ENCODE measurements at places on chromosomes 6 and 20. TPM values are rescaled to one million over a fixed set of nuclear protein-coding genes. Genes with fewer than 3 reads are reported as not detected.
A peak's percentile ranks its signal among the peaks of the same experiment; 100 is the strongest.

DNA sequence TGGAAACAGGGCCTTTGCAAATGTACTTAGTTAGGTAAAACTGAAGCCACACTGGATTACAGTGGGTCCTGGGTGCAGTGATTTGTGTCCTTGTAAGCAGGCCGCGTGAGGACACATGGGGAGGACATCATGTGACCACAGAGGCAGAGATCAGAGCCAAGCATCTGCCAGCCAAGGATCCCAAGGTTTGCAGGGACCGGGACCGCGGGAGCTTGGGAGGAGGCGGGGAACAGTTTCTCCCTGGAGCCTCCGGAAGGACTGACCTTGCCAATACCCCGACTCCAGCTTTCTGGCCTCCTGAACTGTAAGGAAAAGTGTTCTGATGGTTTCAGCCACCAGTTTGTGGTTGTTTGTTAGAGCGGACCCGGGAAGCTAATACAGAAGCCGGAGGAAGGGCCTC, 500.9 kb downstream of the PREX1 start:
- peaks cover 24% of the 10 kb centered on the region for H3K27me3 ChIP-seq
- H3K4me1 ChIP-seq: no peaks in the 10 kb centered on the region
- no peaks in the 10 kb centered on the region for H3K36me3 ChIP-seq
- H3K27ac ChIP-seq: no peak overlapping the region

DNA sequence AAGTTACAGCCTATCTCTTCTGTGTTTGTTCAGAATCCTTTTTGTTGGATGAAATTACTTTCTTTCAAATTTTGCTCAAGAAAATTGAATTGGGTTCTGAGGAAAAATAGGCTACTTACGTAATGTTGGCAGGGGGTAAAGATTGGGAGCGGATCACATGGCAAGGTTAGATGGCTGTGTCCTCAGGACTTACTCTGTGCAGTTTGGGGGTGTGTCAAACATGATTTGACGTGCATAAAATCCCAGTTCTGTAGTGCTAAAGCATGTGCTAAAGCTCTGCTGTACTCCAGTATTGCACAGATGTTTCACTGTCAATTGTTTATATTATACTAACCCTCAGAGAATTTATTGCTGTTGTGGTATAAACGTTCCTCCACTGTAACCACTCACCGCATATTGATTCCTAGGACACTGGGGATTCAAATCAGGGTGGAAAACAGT, 2.6 kb downstream of the NT5E start:
- peaks cover 76% of the 10 kb centered on the region for H3K4me1 ChIP-seq
- no peak for DNase-seq
- peaks cover 30% of the 10 kb centered on the region for H3K36me3 ChIP-seq
- H3K4me3 ChIP-seq: peak overlapping the region; percentile 92
- peaks cover 20% of the 10 kb centered on the region for H3K27me3 ChIP-seq

DNA sequence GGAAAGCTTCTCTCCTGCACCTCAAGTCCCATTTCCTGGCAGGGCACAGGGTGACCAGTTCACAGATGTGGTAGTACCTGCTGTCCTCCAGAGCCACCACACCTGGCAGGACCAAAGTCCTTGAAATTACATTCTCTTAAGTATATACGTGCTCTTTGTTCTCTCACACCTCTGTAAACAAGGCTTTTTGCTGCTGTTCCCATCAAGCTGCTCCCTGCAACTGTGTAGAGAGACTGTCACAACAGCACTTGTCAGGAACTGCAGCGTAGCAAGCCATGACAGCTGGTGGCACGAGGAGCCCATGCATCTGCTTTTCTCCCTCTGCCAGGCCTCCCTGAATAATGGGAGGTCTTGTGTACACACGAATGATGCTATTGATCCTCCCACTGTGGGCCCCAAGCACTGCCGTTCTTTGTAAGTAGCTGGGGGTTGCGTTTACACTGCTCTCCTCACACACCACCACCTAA, 431.8 kb downstream of the CD83 start:
- H3K36me3 ChIP-seq: no peaks in the 10 kb centered on the region
- no peak overlapping the region for H3K27ac ChIP-seq
- DNase-seq: no peak
- H3K27me3 ChIP-seq: no peaks in the 10 kb centered on the region

GRCh38 chr20:32248043-32248442, 29.4 kb upstream of the KIF3B start:
- H3K4me3 ChIP-seq: no peak overlapping the region
- no peak for DNase-seq
- H3K4me1 ChIP-seq: peaks cover 26% of the 10 kb centered on the region
- no peaks in the 10 kb centered on the region for H3K27me3 ChIP-seq
- peaks cover 2% of the 10 kb centered on the region for H3K36me3 ChIP-seq
- H3K27ac ChIP-seq: no peak overlapping the region

DNA sequence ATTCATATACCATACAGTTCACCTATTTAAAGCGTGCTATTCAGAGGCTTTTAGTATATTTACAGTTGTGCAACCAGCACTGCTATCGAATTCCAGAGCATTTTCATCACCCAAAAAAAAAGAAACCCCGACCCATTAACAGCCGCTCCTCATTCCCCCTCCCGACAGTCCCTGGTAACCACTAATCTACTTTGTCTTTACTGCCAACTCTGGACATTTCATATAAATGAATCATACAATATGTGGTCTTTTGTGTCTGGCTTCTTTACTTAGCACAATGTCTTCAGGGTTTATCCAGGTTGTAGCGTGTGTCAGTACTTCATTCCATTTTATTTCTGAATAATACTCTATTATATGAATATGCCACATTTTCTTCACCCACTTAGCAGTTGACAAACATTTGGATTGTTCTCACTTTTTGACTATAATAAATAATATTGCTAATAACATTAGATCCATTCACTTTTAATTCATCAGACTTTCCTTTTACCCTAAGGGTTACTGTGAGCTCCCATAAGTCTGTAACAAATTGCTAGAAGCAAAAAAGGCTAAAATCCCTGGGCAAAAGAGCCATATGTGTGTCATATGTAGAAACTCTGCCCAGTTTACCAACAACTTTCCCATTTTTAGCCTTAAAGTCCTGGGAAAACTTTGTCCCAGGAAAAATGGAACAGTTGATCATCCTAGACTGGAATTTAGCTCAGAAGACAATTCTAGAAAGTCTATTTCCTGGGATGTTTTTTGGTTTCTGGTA, 23.2 kb upstream of the ROS1 start:
- H3K4me3 ChIP-seq: no peak overlapping the region
- no peak for DNase-seq
- no peak overlapping the region for H3K27ac ChIP-seq
- H3K36me3 ChIP-seq: no peaks in the 10 kb centered on the region
- H3K27me3 ChIP-seq: peaks cover 53% of the 10 kb centered on the region
- no peaks in the 10 kb centered on the region for H3K4me1 ChIP-seq

DNA sequence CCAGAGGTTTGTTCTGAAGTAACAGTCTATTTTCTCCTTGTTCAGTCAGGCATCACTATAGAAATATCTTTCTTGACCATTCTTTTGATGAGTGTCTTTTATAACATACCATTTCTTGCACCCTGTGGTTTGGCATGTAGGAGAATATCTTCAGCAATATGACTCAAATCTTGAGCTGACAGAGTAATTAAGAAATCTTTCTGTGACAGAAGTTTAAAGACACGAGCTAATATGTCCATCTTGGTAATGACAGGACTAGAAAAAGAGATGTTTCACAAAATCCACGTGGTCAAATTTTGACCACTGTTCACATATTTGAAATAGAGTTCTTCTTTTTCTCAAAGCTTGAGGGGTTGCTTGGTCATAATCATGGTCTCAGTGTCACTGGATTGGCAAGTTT, 149.9 kb downstream of the MYB start:
- H3K4me3 ChIP-seq: no peak overlapping the region
- H3K27ac ChIP-seq: no peak overlapping the region
- H3K4me1 ChIP-seq: peaks cover 21% of the 10 kb centered on the region

The VGLL2 gene
- total RNA-seq: not detected

DNA sequence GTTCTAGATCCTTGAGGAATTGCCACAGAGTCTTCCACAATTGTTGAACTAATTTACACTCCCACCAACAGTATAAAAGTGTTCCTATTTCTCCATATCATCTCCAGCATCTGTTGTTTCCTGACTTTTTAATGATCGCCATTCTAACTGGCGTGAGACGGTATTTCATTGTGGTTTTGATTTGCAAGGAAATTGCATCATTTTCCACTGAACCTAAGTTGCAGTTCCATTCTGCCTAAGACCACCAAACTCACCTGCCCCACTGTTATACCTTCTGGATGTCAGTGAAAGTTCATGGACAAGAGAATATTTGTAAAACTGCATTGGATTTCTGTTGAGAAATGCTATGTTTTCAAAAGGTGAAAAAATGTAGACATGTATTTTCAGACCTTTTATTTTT, 132.9 kb upstream of the ESR1 start:
- H3K27ac ChIP-seq: no peak overlapping the region
- DNase-seq: no peak
- H3K4me1 ChIP-seq: peaks cover 10% of the 10 kb centered on the region
- H3K27me3 ChIP-seq: peaks cover 4% of the 10 kb centered on the region
- H3K4me3 ChIP-seq: no peak overlapping the region
- H3K36me3 ChIP-seq: no peaks in the 10 kb centered on the region

GRCh38 chr6:39088331-39088730, 26.7 kb downstream of the SAYSD1 start:
- no peaks in the 10 kb centered on the region for H3K36me3 ChIP-seq
- H3K4me1 ChIP-seq: peaks cover 21% of the 10 kb centered on the region
- H3K4me3 ChIP-seq: no peak overlapping the region
- peak; percentile 51 for DNase-seq
- H3K27ac ChIP-seq: no peak overlapping the region

DNA sequence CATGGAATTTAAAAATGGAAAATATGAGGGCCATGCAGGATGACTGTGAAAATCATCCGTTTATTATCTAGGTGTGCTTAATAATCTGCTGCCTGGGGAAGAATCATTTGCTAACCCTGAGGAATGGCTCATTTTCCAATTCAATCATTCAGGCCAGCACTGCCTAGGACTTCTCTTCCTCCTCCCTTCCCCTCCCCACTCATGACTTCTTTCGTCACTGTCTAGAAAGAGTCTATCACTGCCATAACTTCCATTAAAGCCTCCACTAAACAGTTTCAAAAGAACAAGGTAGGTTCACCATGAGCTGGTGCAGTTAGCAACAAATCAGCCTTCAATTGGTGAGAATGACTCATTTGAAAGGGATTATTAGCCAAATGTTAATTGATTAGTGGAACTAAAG, 43.9 kb downstream of the TSHZ2 start:
- no peaks in the 10 kb centered on the region for H3K4me1 ChIP-seq
- H3K27ac ChIP-seq: no peak overlapping the region
- no peaks in the 10 kb centered on the region for H3K27me3 ChIP-seq

DNA sequence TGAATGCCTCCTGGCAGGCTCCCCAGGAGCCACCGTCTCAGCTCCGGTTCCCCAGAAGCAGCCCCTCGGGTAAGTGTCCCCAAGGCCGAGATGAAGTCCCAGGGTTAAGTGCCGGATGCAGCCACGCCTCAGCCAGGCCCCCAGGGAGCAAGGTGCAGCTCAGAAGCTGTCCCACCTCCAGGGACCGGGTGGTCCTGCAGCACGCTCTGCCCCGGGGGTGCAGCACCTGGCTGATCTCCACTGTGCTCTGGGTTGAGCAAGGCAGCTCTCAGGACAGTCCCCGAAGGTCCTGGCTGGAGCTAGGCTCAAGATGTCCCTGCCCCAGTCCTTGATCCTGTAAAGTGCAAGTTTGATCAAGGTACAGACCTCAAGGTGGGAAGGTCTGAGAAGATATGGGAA, 15.1 kb upstream of the NTSR1 start:
- no peak overlapping the region for H3K4me3 ChIP-seq
- peaks cover 9% of the 10 kb centered on the region for H3K4me1 ChIP-seq
- peaks cover 34% of the 10 kb centered on the region for H3K27me3 ChIP-seq
- H3K36me3 ChIP-seq: no peaks in the 10 kb centered on the region
- H3K27ac ChIP-seq: no peak overlapping the region
- DNase-seq: no peak

- H3K4me3 ChIP-seq: no peak overlapping the region
- no peak overlapping the region for H3K27ac ChIP-seq
- H3K36me3 ChIP-seq: peaks cover 27% of the 10 kb centered on the region
Observed at GRCh38 chr6:145731447-145731846, 3.9 kb downstream of the EPM2A start.

- H3K27me3 ChIP-seq: peaks cover 17% of the 10 kb centered on the region
- DNase-seq: no peak
- H3K4me3 ChIP-seq: no peak overlapping the region
Observed at GRCh38 chr6:140538926-140539325, 1164.5 kb upstream of the CITED2 start.

The PNLDC1 gene
- total RNA-seq: 0.75 TPM

DNA sequence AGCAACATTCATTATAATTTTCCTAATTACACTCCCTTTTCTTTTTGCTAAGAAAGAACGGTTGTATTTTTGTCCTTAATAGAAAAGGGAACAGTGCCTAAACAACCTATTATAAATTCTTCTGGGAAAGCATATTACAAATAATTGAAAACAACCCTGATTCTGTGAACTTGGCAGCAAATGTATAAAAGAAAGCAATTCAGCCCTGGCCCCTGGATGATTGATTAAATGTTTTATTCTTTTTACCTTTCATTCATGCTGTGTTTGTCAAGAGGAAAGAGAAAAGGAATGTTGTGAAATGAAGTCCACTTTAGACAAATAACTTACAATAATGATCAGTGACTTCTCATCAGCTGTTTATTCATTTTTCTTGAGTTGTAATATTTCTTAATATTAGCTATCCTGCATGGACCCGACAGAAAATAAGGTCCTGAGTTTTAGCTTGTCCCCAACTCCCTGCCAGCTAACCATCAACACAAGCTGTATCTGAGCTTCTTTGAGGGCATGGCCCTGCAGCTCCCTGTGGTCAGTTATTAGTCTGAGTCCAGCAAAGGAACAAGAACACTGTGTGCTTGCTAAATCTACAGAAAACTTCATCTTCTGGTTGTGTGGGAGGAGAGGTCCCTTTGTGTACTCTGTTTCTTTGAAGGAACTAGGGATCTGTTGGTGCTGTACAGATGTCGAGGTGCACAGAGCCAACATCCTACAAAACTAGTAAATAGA, 248.2 kb downstream of the LAMA2 start:
- no peaks in the 10 kb centered on the region for H3K4me1 ChIP-seq
- H3K27ac ChIP-seq: no peak overlapping the region
- no peak overlapping the region for H3K4me3 ChIP-seq
- no peak for DNase-seq

The PSORS1C2 gene
- total RNA-seq: not detected

All from activated CD8-positive, alpha-beta memory T cell treated with anti-CD3 and anti-CD28 coated beads, Interleukin-2, amount 10 ng/mL, durations not matched to agents 7 days and 5 days (primary cell).